ENCODE measurements at places on chromosomes 5 and 9. TPM values are rescaled to one million over a fixed set of nuclear protein-coding genes. Genes with fewer than 3 reads are reported as not detected.

DNA sequence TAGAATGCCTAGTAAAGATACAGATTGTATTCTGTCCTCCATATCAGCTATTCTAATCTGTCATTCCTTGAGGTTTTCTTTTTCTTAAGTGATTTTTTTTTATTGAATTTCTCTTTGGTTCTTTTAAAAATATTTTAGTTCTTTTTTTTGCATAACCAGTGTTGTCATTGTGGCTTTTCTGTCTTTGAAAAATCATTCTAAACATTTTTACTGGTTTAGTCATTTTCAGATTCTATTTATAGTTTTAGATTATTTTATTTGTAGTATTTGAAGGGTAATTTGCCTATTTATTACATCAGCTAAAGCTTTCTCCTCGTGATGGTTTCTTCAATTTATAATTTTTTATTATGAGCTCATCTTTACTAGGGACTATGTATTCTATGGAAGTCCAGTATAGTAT, 78.1 kb downstream of the NDUFAF2 start:
- H3K27ac ChIP-seq = no peak overlapping the region
- DNase-seq = no peak
- H3K27me3 ChIP-seq = no peaks in the 10 kb centered on the region
- H3K4me1 ChIP-seq = peaks cover 15% of the 10 kb centered on the region

DNA sequence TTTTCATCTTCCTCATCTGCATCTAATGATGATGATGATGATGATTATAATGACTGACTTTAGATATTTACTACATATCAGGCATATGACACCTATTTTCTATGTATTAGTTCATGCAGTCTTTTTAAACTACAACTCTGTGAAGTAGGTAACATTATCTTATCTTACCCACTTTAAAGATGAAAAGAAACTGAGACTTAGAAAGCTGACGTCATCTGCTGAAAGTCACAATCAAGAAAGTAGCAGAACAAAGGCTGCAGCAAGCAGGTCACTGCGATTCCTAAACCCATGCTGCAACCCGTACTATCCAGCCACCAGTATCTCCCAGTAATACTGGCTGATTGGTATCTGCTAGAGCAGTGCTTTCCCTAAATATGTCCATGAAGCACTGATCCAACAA, 40.1 kb upstream of the INSYN2B start:
- peaks cover 7% of the 10 kb centered on the region for H3K36me3 ChIP-seq
- H3K4me1 ChIP-seq = no peaks in the 10 kb centered on the region

Gene NR4A3
- total RNA-seq = 36.9 TPM

GRCh38 chr5:168086104-168086610, 205.3 kb upstream of the WWC1 start:
- DNase-seq = no peak
- no peak overlapping the region for H3K27ac ChIP-seq
- no peak overlapping the region for H3K4me3 ChIP-seq
- peaks cover 5% of the 10 kb centered on the region for H3K27me3 ChIP-seq

Gene LHX2
- not detected for total RNA-seq

Gene CCL27
- 0.82 TPM for total RNA-seq

- H3K4me3 ChIP-seq = peak overlapping the region; percentile 85
- DNase-seq = peak; percentile 58
- no peaks in the 10 kb centered on the region for H3K36me3 ChIP-seq
- H3K4me1 ChIP-seq = peaks cover 13% of the 10 kb centered on the region
- H3K27ac ChIP-seq = no peak overlapping the region
- peaks cover 9% of the 10 kb centered on the region for H3K27me3 ChIP-seq
Measured at GRCh38 chr9:69122082-69122548, 52.0 kb upstream of the TJP2 start.

- H3K4me1 ChIP-seq = no peaks in the 10 kb centered on the region
- H3K27ac ChIP-seq = no peak overlapping the region
Measured at GRCh38 chr9:69070201-69070600, 34.6 kb downstream of the FXN start.

Gene CD72
- total RNA-seq = 11.4 TPM

- no peak overlapping the region for H3K27ac ChIP-seq
- H3K27me3 ChIP-seq = peaks cover 6% of the 10 kb centered on the region
- H3K36me3 ChIP-seq = no peaks in the 10 kb centered on the region
- no peak for DNase-seq
Measured at GRCh38 chr9:116899337-116900006, 212.4 kb downstream of the TRIM32 start.

DNA sequence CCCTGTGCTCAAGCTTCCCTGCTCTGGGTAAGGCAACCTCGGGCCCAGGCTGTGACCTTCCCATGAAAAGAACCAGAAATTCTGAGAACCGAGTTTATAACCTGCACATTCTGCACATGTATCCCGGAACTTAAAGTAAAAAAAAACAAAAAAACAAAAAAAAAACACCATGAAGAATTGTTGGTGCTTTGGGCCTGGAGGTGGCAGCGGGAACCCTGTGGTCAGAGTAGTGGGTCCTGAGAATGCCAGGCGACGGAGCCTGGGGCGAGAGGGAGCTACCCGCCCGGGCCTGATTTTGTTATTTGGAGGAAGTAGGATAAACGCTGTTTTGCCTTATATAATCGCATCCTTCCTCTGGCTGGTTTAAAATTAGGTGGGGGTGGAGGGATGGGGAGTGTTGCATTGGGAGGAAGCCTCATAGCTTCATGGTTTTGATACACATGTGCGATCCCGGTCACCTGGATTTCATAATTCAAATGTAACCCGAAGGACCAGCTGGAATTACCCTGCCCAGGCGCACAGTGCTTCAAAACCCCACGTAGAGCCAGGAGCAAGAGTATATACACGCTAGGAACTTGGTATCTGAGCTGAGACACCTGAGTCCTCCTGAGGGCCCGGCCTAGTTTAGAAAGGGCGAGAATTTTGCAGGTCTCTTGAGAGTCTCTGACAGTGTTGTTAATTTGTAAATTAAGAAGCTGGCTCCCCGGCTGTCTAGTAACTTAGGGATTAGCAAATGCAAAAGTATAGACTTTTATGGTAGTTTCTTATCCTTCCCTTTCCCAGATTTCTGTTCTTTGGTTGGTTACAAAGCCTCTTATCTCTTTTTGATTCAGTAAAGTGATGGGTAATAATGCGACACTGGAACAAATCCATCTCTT, 2.8 kb downstream of the MSX2 start:
- no peak overlapping the region for H3K27ac ChIP-seq
- H3K27me3 ChIP-seq = peaks cover 97% of the 10 kb centered on the region
- no peak overlapping the region for H3K4me3 ChIP-seq
- DNase-seq = no peak
- H3K4me1 ChIP-seq = peaks cover 10% of the 10 kb centered on the region
- no peaks in the 10 kb centered on the region for H3K36me3 ChIP-seq

DNA sequence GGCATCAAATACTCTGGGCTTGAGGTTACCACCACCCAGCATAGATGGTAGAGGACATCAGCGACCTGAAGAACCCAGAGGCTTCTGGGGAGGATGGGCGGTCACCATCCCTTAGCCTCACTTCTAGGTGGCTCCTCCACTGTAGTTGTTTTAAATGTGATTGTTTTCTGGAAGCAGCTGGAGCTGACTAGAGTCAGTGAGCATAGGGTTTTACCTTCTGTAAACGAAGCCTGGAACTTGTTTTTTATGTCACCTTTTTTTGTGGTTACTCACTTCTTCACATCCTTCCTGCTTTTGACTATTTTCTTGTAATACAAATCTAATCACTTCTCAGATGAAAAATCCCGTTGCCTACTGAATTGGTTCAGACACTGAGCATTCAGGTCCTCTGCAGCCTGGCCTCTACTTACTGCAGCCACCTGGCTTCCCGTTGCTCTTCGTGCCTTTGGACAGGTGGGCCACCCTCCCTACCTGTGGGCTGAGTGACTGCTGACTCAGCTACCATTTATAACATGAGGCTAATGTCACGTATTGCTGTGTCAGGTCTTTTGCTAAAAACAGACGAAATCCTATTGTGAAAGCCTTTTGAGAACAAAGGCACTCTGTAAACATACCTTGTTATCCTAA, 167.8 kb downstream of the MAN2A1 start:
- peaks cover 55% of the 10 kb centered on the region for H3K4me1 ChIP-seq
- no peak for DNase-seq
- peaks cover 62% of the 10 kb centered on the region for H3K36me3 ChIP-seq
- H3K4me3 ChIP-seq = peak overlapping the region; percentile 8
- no peaks in the 10 kb centered on the region for H3K27me3 ChIP-seq

DNA sequence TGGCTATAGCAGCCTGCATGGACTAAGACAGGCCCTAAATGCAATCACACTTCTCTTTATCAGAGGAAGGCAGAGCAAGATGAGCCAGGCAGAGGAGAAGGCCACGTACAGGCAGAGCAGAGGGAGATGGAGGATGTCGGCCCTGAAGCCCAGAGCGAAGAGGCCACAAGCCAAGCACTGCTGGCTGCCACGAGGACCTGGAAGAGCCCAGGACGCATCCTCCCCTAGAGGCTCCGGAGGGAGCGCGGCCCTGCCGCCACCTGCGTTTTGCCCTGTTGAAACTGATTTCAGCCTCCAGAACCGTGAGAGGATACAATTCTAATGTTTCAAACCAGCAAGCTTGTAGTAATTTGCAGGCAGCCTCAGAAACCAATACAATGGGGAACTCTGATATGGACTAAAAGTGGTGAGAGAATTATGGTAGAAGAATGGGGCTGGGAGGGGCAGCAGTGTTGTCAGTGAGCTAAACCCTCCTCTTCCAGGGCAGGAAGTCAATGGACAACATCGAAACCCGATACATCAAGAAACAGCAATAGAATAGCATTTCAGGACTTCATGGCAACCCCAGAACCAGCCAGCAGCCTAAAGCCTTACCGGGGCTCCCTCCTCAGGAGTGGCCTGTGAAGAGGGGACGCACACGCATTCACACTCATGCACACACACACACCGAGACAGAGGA, 32.6 kb downstream of the ADAMTS2 start:
- no peak overlapping the region for H3K4me3 ChIP-seq
- H3K36me3 ChIP-seq = no peaks in the 10 kb centered on the region
- H3K27me3 ChIP-seq = no peaks in the 10 kb centered on the region
- no peak overlapping the region for H3K27ac ChIP-seq
- H3K4me1 ChIP-seq = no peaks in the 10 kb centered on the region
- no peak for DNase-seq

DNA sequence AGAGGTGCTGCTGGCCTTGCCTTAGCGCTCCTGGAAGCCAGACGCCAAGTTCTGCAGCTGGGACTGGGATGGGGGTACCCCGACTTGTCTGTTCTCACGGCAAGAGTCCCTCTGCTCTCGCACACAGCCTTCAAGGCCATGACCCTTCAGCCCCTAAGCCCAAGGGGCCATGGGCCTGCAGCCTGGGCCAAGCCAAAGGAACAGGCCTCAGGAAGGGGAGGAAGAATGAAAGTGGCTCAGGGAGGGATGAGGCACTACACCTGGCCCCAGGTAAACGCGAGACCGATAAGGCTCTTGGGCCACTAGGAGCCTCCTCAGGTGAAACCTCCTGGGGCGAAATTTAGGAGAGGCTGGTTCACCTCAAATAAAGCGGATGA, 3.9 kb downstream of the EBF1 start:
- H3K4me3 ChIP-seq = no peak overlapping the region
- no peak for DNase-seq
- H3K27me3 ChIP-seq = peaks cover 69% of the 10 kb centered on the region

DNA sequence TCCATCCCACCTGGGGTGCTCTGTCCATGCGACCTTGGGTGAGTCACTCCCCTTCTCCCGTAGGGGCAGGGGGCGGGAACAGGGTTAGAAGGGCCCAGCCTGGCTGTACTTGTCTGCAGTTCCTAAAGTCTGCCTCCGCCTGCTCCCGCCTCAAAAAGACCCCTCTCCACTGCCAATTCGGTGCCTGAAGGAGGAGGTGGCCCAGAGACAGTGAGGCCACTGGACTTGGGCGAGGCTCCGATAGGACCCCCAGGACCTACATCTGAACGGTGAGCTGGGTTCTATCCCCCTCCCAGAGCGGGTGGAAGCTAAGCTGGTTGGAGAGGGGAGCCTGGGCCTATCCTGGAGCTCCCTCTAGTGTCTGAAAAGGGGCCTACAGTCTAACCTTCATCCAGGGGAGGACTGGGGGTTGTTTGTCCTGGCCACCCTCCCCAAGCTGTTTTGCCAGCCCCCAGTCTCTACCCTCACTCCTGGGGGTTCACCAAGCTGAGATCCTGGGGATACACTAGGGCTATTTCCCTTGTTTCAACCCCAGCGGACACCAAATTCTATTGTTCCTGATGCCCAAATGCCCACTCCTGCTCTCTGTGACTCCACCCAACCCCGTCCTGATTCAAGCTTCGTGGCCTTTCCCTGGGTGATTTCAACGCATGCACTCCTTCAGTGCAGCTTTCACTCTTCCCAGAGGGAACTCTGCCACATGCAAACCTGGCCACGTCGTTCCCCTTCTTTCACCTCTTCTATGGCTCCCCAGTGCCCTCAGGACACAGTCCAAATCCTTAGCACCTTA, 6.1 kb upstream of the CRB2 start:
- H3K4me3 ChIP-seq = no peak overlapping the region
- DNase-seq = peak; percentile 65
- H3K4me1 ChIP-seq = peaks cover 3% of the 10 kb centered on the region
- no peaks in the 10 kb centered on the region for H3K36me3 ChIP-seq

DNA sequence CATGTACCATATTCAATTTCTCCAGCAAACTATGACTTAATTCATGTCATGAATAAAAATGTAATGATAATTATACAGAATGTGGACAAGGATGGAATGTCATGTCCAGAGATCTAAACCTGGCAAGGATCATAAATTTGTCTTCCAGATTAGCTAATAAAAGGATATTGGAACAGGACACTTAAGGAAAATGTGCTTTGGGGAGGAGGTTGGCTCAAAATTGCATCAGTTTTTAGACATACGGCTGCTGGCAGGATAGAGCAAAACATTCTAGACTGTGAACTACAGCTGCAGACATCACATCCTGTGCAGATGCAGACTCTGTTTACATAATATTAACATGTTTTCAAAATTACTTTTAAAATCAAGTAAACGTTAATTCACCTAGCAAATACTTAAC, 248.4 kb downstream of the TLR4 start:
- H3K4me3 ChIP-seq = no peak overlapping the region
- no peak overlapping the region for H3K27ac ChIP-seq
- peaks cover 6% of the 10 kb centered on the region for H3K27me3 ChIP-seq
- no peaks in the 10 kb centered on the region for H3K4me1 ChIP-seq
- no peaks in the 10 kb centered on the region for H3K36me3 ChIP-seq

Gene PCDHB6
- total RNA-seq = not detected

Gene RELL2
- 27.3 TPM for total RNA-seq

Gene PCDHA10
- total RNA-seq = not detected

Gene CSF2
- total RNA-seq = 107 TPM

DNA sequence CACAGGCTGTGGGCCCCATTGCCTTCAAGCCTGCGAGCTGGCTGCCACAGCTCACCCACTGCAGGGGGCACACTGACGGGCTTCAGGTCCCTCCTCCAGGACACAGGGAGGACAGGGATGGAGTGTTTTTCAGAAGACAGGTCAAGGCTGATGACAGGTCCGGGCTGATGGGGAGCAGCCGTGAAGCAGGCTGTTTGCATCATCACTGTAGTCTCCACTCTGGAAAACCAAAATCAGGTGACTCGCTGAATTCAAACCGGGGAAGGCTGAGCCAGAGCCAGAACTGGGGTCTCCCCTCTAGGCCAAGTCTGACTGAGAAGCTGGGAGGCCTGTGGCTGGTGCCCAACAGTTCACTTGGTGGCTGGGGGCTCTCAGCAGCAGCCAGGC, 48.5 kb downstream of the OLFM1 start:
- no peaks in the 10 kb centered on the region for H3K36me3 ChIP-seq
- no peak overlapping the region for H3K27ac ChIP-seq
- no peak for DNase-seq

Gene RABGAP1
- total RNA-seq = 20.6 TPM

Data from activated naive CD8-positive, alpha-beta T cell treated with anti-CD3 and anti-CD28 coated beads for 36 hours (primary cell).